ENCODE measurements at places on chromosomes 2 and 18. TPM values are rescaled to one million over a fixed set of nuclear protein-coding genes. Genes with fewer than 3 reads are reported as not detected.

The IGFBP5 gene
- 1.6 TPM for polyA plus RNA-seq

The KCNE4 gene
- polyA plus RNA-seq, result not detected

The CGREF1 gene
- polyA plus RNA-seq, result 24.5 TPM

The ACKR3 gene
- 0.74 TPM for polyA plus RNA-seq

The TUBA3E gene
- not detected for polyA plus RNA-seq

The PDE1A gene
- polyA plus RNA-seq, result 1.6 TPM

The PDE11A gene
- polyA plus RNA-seq, result 0.89 TPM

The KRTCAP3 gene
- 4.0 TPM for polyA plus RNA-seq

The RBM44 gene
- 2.5 TPM for polyA plus RNA-seq

The GREB1 gene
- polyA plus RNA-seq, result 24.5 TPM

The DPP10 gene
- 15.1 TPM for polyA plus RNA-seq

The SFTPB gene
- not detected for polyA plus RNA-seq

The CXCR1 gene
- not detected for polyA plus RNA-seq

The ESPNL gene
- 0.14 TPM for polyA plus RNA-seq

The TP53I3 gene
- polyA plus RNA-seq, result 4.7 TPM
